ENCODE measurements at places on chromosomes 5 and 9.

- DNase-seq = no peak
Observed at GRCh38 chr5:58294598-58295305, 165.1 kb downstream of the PLK2 start.

DNA sequence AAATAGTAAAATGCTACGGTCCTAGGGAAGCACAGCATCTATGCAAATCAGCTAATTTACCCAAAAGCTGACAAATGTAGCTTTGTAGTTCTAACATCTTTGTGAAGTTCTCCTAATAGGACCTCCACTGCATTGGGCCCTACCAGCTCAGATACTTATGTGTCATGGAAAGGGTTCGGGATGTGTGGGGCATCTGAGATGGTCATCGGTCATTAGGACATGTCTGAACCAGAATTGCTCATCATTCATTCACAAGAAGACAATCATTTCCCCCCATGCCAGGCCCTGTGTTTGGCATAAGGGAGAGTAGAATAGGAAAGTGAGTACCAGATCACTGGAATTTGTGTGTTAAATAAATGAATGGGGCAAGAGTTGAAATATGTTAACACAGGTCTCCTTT, 35.7 kb downstream of the PWWP2A start:
- DNase-seq = no peak

GRCh38 chr5:110896901-110897300, 158.1 kb downstream of the SLC25A46 start:
- DNase-seq = no peak

- no peak for DNase-seq
Observed at GRCh38 chr9:98831696-98832095, 24.2 kb downstream of the GALNT12 start.

GRCh38 chr9:129331772-129332500, 153.9 kb upstream of the IER5L start:
- no peak for DNase-seq

DNA sequence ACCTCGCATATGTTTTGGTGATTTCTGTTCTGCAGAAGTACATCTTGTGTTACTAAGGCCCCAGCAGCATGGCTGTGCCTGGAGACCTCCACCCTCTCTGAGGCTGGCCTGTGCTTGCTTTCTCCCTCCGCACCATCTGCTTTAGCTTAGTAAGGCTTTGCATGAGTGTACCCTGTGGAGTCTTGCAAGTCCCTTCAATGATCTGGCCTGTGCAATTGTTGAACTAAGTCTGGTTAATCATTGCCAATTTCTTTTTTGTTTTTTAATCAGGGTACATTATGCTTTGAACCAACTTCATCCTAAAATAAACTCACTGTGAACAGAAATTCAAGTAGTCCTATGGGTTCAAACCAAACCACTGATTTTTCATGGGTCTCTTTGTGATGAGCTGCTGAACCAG, 32.3 kb downstream of the ACOT12 start:
- no peak for DNase-seq

- no peak for DNase-seq
Observed at GRCh38 chr5:138610415-138610917, 35.3 kb upstream of the HSPA9 start.

GRCh38 chr9:133632806-133633680, 3.1 kb upstream of the DBH start:
- no peak for DNase-seq

GRCh38 chr9:90848866-90849265, 47.2 kb downstream of the SYK start:
- DNase-seq = no peak

- DNase-seq = no peak
Observed at GRCh38 chr5:32222723-32223470, 48.8 kb upstream of the GOLPH3 start.

DNA sequence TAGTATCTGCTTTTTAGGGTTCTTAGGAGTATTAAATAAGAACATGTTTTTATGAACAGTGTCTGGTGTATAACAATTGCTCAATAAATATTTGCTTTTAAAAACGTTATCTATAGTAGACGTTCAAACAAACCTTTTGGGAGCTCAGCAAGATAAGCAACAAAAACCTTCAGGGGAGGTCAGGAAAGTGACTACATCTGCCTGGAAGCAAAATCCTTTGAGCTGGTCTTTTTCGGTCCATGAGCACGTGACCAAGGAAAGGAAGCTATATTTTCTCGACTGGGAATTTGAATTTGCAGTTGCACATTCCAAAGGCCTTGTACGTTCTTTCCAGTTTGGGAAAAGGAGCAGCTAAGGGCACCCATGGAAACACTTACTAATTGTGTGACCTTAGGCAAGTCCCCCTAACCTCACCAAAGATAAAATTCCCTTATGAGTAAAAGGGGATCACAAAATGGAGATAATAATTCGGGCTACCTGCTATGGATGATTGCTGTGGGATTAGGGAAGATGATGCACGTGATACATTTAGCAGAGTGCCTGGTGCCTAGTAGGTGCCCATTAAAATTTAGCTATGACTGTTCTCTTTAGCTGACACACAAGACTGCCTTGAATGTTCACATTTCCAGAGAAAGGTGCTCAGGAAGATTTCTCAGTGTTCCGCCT, 45.4 kb downstream of the PTTG1 start:
- no peak for DNase-seq

DNA sequence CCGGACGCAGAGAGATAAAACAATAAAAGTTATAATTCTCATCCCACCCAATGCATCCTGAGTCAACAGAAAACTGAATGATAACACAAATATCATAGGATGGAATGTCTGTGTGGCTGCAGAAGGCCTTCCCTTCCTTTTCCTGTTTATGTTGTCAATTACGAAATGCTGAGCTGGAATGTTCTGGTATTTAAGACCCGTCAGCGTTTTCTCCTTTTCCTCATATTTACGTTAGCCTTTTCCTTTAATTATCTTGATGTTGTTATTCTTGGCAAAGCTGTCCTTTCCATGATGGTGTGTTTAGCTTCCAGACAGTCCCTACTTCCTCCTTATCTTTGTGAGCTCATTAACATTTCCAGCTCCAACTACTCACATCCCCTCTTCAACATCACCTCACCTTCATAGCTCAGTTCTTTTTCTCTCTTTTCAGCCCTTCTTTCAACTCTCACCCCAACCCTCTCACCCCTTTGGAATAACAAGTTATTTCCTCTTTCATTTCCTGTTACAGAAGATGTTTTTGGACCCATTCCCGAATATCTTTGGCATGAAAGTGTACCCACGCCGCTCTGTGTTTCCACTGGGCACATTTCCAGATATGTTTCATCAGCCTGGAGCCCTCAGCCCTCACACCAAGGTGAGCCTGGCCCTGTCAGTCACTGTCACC, 221.6 kb downstream of the NR2F1-AS1 start:
- DNase-seq = no peak

DNA sequence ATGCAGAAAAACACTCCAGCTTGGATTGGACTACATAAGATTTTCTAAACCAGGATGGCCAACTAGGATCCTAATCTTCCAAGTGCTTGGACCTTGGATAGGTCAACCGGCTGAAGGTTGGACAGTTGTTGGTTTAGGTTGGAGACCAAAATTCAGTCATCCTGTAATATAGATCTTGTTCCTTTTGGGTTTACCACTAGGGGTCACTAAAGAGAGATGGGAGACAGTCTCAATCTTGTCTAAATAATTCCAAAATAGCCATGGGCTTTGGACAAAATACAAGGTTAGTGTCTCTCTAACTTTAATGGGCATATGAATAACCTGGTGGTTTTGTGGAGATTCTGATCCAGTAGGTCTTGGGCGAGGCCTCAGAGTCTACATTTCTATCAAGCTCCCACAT, 148.7 kb upstream of the ERCC6L2 start:
- DNase-seq = no peak

- no peak for DNase-seq
Observed at GRCh38 chr9:131291795-131292315, 2.3 kb downstream of the PLPP7 start.

DNA sequence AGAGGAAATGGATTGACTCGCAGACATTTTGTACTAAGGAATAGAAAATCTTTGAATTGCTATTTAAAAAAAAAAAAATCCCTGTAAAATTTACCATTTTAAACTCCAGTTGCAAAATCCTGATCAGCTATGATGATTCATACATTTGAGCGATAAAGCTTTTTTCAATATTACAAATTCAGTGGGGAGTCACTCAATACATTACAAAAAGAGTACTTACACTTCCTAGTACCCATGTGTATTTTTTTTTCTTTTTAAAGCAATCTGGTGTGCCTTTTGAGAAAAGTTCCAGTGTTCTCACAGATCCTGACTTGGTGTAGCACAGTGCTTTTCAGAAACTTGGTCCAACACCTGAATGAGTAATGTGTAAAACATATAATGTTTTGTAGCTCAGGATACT, 54.3 kb downstream of the PIK3R1 start:
- no peak for DNase-seq

- DNase-seq = no peak
Observed at GRCh38 chr5:31635446-31635845, 3.5 kb upstream of the PDZD2 start.

DNA sequence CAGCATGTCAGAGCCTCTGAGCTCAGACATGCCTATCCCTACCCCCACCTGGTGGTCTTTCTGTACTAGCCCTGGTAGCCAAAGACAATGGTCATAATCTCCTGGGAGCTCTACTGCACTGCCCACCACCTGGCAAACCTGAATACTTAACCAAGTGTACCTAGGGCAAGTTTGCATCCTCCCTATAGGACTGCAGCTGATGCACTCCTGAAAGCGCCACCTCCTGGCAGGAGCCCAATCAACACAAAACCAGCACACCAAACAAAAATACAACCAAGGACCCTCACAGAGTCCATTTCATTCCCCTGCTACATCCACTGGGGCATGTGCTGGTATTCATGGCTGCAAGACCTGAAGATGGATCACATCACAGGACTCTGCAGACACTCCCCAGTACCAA, 14.8 kb upstream of the FAM174A start:
- DNase-seq = no peak

DNA sequence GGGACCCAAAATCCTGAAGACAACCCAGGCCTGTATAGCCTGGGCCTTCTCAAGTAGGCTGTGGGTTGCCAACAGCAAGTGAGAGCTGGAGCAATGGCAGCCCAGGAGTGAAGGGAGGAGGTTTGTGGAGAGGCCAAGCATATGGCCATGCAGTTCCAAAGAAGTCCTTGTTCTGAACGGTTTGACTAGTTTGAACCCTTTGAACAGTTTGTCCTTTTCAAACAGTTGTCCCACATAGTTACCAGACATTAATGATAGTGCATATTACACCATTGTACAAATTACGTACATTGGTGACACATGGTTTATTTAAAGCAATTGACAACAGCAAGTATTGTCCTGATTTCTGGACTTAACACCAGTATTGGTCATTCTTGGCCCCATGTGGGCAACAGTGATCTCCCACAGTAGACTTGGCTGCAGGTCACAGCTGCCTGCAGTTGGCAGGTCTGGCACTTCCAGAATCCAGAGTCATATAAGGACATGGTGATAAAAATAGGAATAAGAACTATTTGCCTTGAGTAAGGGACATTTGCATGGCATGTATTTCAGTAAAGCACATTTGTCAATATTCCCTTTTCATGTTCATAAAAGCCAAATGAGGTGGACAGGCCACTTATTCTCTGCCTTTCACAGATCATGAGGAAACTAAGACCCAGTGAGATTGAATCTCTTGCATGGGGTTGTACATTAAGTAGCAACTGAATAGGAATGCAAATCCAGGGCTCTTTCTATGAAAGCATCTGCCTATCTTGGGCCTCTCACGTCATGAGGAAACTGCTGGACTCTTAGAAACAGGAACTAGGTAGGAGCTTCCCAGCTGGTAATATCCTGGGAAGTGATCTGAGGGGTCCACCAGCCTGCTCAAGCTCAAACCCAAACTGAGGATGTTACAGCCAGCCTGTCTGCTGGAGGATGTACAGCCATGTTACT, 30.3 kb downstream of the SLC25A48 start:
- no peak for DNase-seq

DNA sequence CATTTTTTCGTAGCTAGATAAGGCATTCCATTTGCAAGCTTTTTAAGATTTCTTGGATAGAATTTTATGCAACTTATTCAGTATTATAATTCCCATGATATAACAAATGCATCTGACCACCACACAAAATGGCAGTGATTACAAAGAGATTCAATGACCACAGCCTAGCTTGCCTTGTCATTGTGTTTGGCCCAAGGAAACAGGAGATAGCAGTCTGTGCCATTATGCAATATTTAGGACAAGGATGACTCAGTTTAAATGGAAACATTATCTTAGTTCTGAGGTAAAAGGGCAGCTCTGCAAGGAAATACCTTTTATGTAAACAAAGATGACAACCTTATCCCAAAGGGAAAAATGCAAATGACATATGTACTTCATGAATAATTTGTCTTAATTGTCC, 89.8 kb downstream of the NUDT12 start:
- DNase-seq = no peak

Data from esophagus squamous epithelium (tissue), 5 donors.